ENCODE measurements at places on chromosomes 11 and 22.

DNA sequence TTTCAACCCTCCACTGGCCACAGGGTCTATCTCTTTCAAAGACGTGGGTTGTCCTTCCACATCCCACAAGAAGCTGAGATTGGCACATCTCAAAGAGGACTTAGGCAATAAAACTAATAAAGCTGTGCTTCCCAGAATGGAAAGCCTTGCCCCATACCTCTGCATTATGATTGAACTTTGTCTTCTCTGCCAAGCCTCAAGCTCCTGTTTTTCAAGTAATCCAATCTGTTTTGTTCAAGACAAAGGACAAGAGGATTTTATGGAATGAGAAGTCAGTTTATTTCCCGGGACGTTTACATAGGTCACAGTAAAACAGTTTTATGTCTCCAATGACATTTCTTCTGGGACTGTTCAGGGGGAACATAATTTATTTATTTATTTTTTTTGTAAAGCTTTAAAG is 108.4 kb downstream of the GALNT18 start:
- DNase-seq, result peak; percentile 19

DNA sequence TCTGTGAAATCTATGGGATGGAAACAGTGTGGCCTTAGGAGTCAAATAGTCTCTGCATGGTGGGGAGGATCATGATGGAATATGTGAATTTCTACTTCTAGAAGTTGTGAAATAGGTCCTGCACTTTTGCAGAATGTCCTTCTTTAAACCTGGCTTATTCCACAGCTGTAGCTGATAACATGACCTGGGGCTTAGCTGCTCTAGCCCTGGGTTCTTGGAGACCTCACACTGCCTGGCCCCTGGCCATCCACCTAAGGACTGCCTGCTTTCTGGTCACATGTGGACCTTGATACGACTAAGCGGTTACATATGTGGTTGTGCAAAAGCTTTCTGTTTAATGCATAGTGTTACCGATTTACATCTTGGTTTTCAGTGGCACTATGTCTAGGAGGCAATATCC is 88.2 kb downstream of the SWAP70 start:
- DNase-seq, result peak; percentile 62

DNA sequence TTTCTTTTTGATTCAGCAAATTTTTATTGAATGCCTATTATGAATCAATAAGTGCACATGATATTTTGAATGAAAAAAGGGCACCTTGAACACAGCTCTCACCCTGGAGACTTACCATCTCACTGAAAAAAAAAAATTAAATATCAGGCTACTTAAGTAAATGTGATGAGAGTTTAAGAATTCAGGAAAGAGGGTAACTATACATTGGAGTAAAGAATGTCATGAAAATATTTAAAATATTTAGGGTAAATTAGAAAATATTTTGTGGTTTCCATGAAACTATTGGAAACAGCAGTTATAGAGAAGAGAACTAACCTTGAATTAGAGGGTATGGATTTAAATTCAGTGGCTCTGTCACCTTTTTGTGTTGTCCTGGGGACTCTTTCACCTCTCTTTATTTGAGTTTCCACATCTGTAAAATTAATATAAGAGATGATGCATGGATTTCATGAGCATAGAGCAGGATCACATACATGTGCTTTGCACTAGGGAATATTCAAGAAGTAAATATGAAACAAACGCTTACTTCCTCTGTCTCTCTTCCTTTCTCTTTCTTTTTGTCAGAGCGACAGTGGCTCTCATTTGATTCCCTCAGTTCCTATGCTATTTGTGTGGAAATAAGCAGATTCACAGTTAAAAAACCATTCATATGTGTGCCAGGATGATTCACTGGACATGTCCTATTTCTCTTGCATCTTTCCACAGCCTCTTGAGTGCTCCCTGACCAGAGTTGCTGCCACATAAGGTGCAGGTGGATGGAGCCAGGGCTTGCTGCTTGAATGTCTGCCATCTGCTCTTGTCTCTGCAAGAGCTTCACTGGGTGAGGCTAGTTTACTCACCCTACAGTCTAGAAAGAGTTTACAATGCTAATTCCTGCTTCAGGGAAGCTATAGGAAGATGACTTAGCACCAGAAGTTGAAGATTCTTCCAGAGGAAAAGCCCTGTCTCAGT is 533.1 kb downstream of the ETS1 start:
- DNase-seq, result peak; percentile 72

- no peak for DNase-seq
Measured at GRCh38 chr11:69130654-69131053, 25.1 kb upstream of the SMIM38 start.

GRCh38 chr11:29009426-29009825 is 901.2 kb downstream of the METTL15 start:
- DNase-seq, result peak; percentile 72

GRCh38 chr22:31814942-31815341 is 61.1 kb downstream of the DEPDC5 start:
- DNase-seq, result no peak

DNA sequence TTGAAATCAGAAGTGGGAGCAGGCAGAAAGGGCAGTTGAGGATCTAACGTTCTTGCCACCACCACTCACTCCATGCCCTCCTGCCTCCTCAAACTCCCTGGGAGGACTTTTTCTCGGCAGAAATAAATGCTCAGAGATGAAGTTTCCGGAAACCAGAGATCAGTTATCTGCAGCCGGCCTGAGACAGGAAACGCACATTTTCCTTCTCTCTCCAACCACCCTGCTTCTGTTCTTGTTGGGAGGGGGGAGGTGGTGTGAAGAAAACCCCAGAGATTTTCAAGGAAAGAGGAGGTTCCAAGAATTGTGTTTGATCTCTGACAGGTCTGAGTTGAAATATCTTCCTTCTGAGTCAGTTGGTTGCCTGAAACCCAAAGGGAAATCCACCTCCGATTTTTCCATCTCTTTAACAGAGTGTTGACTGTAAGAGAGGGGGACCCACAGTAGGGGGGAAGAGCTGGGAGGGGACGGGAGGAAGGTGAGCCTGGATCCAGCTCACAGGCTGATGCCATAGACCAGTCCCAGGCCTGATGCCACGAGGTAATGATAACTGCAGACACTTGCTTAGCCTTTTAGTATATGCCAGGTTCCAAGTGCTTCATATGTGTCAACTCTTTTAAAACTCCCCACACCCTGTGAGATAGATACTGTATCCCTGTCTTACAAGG is 100.8 kb downstream of the TRAF6 start:
- peak; percentile 81 for DNase-seq

DNA sequence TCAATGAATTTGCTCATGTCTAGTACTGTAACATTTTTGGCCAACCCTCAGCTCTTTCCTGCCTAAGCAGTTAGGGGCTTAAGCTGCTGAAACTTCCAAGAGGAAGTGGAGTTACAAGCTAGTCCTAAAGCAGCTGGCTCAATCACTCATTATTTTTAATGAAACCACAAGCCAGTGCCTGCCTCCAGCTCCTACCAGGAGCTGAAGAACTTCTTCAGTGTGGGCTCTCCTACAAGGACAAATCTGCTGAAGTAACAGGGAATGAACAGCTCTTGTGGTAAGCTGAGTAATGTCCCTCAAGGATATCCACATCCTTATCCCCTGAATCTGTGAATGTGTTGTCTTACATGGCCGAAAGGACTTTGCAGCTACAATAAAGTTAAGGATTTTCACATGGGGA is 112.5 kb downstream of the BBOX1 start:
- peak; percentile 57 for DNase-seq

DNA sequence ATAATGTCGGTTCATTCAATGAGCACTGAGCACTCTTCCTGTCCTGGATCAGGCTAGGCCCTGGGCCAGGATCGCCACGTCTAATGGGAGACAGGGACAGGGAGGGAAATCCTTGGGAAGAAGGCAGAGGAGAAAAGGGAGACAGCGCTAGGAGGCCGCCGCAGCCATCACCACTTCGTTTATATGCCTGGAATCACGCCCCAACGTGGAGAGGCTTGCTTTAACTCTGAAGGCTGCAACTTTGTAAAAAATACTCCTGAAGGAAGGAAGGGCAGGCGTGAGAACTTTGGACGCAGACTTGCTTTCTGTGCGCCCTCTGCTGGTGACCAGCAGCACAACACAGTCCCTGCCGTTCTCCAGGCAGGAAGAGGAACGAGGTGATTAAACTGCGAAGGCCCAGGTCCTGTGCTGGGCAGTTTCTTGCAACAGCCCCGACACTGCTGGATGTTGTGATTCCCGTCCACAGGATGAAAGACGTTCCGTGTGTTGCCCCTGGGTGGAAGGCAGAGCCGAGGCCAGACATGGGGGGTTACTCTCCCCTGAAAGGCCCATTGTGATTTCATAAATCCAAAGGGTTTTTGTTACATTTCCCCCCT is 22.1 kb downstream of the RIBC2 start:
- DNase-seq, result peak; percentile 90

DNA sequence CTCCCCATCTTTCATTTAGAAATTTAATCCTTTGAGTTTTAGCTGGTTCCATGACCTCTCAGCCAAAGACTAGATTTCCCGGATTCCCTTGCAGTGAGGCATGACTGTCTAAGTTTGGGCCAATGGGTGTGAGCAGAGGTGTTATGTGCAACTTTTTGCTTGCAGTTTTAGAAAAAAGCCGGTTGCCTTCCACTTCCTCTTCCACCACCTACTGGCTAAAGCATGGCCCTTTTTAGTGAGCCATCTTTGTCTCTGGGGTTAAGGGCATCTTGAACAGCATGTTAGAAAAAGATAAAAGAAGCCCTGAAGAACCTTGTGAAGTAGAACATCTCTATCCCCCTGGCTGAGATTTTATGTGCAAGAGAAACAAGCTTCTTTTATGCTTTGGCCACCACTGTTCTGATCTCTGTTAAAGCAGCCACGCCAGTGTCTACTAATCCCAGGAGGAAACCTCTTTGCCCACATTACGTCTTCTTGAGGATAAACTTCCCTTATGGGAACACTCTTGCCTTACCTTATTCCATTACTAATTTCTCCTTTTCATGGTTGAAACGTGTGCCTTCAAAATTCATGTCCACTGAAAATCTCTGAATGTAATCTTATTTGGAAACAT is 279.9 kb downstream of the TENM4 start:
- DNase-seq, result peak; percentile 3

GRCh38 chr11:1356007-1356435 is 33.7 kb upstream of the BRSK2 start:
- DNase-seq, result no peak

GRCh38 chr11:66884443-66884842 is 27.6 kb downstream of the LRFN4 start:
- DNase-seq, result no peak

GRCh38 chr11:35063488-35063931 is 75.5 kb upstream of the CD44 start:
- DNase-seq, result no peak

GRCh38 chr11:7449841-7450214 is 35.5 kb upstream of the OLFML1 start:
- peak; percentile 2 for DNase-seq

DNA sequence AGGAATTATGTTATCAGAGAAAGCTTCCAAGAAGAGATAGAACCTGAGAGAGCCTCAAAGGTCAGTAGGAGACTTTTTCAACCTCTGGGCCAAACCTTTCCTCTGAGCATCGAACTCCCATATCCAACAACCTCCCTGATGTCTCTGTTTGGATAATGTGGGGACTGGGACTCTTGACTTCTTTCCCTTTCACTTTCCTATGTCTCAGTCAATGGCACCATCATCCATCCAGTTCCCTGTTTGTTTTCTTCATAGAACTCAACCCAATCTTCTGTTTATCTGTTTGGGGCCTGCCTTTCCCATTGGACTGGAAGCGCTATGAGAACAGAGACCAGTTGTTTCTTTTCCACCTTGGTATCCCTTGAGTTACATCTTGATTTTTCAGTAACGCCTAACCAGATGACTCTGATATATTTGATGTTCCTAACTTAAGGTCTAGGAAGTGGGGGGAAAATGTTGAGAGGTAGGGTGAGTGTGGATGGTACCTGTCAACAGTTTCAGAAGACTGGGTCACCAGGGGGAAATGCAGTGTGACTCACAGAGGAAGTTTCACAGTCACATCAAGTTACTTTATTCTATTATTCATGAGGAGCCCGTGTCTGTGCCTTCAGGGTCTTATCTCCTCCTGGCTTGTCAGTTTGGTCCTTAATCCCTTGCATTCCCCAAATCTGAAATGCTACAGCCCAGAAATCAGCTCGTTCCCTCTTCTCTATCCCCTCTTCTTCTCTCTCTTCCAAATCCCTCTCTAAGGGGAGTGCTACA is 4.5 kb upstream of the KCNE3 start:
- DNase-seq, result no peak

GRCh38 chr11:120217941-120218694 is 7.3 kb downstream of the OAF start:
- DNase-seq, result no peak

Data from fibroblast of upper back skin (primary cell).